ENCODE measurements at places on chromosomes 6 and 20.

DNA sequence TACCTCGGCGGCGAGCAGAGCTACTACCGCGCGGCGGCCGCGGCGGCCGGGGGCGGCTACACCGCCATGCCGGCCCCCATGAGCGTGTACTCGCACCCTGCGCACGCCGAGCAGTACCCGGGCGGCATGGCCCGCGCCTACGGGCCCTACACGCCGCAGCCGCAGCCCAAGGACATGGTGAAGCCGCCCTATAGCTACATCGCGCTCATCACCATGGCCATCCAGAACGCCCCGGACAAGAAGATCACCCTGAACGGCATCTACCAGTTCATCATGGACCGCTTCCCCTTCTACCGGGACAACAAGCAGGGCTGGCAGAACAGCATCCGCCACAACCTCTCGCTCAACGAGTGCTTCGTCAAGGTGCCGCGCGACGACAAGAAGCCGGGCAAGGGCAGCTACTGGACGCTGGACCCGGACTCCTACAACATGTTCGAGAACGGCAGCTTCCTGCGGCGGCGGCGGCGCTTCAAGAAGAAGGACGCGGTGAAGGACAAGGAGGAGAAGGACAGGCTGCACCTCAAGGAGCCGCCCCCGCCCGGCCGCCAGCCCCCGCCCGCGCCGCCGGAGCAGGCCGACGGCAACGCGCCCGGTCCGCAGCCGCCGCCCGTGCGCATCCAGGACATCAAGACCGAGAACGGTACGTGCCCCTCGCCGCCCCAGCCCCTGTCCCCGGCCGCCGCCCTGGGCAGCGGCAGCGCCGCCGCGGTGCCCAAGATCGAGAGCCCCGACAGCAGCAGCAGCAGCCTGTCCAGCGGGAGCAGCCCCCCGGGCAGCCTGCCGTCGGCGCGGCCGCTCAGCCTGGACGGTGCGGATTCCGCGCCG is 994 bp downstream of the FOXC1 start:
- no peak for DNase-seq

DNA sequence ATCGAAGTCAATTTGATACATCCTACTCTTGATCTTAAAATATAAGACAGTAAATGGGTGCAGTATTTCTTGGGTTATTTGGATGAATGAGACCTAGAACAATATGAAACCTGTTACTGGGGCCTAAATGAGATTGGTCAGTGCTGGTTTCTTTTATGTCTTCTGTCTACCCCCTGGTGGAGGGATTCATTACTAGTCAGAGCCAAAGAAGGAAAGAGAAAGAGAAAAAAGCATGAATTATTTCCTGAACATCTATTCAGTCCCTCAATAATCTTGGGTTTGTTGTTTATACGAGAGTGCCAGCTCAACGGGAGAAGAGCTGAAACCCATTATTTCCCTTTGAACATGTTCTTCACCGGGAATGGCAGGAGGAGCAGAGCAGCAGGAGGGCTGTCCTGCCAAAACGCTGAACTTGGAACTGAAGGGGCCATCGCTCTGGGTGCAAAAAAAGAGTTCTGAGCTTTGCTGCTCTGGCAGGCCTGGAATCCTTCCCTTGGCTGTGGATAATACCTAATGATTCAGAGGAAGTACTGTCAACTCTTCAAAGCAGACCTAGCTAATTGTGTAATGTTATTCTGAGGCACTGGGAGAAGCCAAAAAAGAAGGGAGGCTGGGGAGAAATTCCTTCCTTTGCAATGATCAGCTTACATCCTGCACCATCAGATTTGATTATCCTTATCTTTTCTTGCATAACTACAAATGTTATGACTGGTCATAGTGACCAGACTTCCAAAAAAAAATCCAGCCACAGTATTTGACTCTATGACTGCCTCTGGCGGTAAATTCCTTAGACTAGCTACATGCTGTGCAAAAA is 72.0 kb downstream of the BLOC1S5 start:
- DNase-seq: no peak

DNA sequence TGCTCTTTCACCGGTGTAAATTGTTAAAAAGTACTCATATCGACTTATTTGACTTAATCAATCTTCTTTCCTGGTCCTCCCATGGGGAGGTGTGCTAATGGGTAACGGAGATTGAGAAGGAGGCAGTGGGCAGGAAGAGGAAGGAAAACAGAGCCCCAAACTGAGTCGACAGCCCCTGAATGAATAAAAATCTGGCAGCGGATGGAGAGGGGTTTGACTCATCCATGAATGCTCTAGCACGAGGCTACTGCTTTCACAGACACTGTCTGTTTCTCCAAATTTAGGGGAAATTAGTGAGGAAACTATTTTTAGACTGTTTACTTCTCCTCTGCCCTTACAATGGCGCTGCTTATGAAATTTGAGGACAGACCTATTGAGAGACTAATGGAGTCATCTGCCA is 142.2 kb upstream of the ATXN1 start:
- no peak for DNase-seq

DNA sequence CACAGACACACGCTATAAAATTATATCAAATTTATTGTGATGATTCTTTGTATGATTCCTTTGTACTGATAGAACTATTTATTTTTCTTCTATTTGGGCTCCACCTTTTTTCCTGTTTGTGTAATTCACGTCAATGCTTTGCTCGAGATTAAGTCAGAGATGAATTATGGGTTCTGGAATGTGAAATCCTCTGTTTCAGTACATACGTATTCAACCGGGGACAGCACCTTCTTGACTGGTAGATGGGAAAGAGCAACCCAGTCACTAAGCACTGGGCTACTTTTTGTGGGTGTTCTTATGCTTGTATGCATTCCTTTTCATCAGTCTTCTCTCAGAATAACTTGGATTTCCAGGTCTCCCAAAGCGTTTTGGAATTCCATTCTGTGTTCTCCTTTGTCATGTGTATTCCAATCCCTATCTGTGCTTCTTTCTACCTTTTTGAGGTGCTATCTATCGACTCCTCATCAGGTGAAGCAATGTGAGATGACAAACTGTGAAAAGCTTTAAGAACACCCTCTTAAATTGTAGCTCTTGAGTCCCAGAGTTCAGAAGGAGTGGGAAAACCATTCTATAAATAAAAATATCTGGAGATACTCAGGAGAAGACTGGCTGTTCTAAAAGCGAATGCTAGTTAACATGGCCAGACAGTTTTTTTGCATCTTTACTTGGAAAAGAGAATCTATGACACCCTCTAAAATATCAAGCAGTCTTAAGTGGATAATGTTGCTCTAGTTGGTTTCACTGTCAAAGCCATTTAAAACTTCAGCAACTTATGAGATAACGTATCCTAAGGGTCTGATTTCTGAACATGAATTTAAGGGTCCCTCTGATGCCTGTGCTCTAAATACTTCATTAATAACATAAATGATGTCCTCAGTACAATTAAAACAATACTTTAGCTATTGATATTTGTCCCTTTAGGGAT is 197.7 kb upstream of the PREP start:
- DNase-seq: no peak

GRCh38 chr6:29628419-29629281 is 4.3 kb downstream of the GABBR1 start:
- peak; percentile 90 for DNase-seq

GRCh38 chr20:42158272-42158671 is 540.1 kb upstream of the CHD6 start:
- DNase-seq: no peak

GRCh38 chr6:126781582-126781981 is 336.9 kb upstream of the RSPO3 start:
- no peak for DNase-seq

- DNase-seq: no peak
These were observed 1060.3 kb downstream of the KIF16B start for GRCh38 chr20:15512916-15513315.

- DNase-seq: no peak
These were observed 41.2 kb upstream of the CHRNA4 start for GRCh38 chr20:63402181-63402859.

DNA sequence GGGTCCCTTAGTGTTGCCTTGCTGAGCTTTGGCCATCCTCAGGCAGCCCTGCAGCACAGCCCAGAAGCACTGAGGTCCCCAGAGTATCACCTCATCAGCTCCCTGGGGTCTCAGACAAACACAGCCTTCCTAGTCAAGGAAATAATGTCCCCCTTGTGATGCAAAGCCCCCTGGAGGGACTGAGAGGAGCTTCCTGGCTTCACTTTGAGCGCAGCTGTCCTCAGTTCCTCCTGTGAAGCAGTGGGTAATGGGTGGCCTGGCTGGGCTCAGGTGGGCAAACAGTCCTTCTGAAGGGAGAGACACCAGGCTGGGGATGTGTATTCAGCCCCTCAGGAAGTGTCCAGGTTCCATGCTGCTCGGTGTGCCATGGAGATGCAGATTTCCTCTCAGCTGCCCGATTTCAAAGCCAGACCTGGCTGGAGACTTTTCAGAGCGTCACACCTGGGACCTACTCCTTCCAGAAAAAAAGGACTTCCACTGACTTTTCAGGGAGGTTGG is 79.2 kb upstream of the FOXA2 start:
- no peak for DNase-seq

- no peak for DNase-seq
These were observed 122.0 kb upstream of the BMP5 start for GRCh38 chr6:55997223-55997874.

GRCh38 chr6:2990932-2991506 is 8.7 kb upstream of the NQO2 start:
- DNase-seq: no peak

GRCh38 chr20:2329286-2329685 is 33.5 kb downstream of the TGM3 start:
- DNase-seq: no peak

DNA sequence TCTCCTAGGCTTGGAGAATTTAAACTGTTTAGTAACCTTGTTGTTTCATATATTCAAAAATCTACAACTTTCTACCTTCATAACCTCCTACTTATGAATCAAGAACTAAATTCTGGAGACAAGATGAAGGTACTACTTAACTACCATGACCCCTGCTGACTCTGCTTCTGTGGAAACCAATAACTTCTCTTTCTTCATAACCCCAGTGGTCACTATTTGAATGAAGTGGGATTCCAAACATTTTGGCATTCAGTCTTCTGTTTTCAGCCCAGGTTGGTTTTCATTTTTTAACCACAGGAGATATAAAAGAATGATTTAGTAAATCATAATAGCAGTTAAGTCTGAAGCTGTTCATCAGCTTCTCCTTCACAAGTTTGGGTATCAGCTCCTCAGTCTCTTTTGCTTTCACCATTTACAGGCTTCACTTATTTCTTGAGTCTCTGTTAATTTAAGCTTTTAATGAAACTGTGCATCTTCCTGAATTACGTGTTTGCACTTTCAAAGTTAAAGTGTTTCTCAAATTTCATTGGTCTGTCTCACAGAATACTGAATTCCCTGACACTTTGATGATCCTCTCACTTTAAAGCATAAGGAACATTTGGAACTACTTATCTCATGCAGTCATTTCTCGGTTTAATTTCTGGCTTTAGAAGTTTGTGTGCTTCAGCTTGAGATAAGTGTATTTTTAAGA is 9.5 kb downstream of the SENP6 start:
- DNase-seq: no peak

- no peak for DNase-seq
These were observed 538.7 kb upstream of the POU3F2 start for GRCh38 chr6:98295515-98296175.

- DNase-seq: no peak
These were observed 37.9 kb downstream of the CDH26 start for GRCh38 chr20:59996108-59996507.

- DNase-seq: no peak
These were observed 67.9 kb upstream of the CDH4 start for GRCh38 chr20:61184194-61184593.

DNA sequence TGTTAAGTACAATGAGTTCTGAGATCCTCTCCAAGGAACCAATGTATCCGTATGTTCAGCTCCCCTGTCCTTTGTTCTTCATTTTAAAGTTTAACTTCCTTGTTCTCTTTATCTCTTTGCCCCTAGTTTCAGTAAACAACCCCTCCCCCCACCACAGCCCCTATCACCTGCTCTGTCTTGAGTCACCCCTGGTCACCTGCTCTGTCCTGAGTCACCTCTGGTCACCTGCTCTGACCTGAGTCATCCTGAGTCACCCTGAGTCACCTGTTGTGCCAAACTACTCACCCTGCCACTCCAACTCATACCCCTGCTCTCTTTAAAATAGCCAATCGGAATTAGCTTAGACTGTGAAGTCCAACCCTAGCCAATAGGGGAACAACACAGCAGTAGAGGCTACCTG is 288.7 kb upstream of the CDYL start:
- DNase-seq: no peak

GRCh38 chr6:82589509-82590206 is 226.0 kb downstream of the TPBG start:
- DNase-seq: peak; percentile 49

GRCh38 chr6:43444036-43444435 is 11.3 kb downstream of the DLK2 start:
- no peak for DNase-seq

DNA sequence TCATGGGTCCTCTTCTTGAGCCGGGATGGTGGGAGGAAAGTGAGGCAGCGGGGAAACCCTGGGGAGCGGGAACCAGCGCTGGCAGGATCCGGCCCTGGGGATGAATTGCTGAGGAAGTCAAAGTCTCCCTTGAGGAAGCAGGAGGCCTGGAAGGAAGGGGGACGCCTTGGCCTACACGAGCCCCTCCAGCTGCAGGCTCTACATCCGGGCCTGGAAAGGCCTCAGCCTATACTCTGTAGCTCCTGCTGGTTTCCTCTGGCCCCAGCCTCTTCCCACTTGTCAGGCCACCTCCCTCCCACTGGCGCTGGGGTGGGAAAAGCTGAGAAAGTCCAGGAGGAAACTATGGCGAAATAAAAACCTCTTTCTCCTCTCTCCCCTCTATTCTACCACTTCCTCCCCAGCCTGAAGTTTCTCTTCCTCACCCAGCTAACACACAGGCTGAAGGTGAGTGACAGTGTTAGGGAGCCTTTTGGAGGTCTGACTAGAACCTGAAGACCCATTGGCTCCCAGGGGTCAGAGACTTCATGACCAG is 14.9 kb downstream of the TREML2 start:
- no peak for DNase-seq

GRCh38 chr6:48670546-48670945 is 559.5 kb upstream of the PTCHD4 start:
- no peak for DNase-seq

- no peak for DNase-seq
These were observed 176.7 kb upstream of the RSPO3 start for GRCh38 chr6:126941751-126942150.

DNA sequence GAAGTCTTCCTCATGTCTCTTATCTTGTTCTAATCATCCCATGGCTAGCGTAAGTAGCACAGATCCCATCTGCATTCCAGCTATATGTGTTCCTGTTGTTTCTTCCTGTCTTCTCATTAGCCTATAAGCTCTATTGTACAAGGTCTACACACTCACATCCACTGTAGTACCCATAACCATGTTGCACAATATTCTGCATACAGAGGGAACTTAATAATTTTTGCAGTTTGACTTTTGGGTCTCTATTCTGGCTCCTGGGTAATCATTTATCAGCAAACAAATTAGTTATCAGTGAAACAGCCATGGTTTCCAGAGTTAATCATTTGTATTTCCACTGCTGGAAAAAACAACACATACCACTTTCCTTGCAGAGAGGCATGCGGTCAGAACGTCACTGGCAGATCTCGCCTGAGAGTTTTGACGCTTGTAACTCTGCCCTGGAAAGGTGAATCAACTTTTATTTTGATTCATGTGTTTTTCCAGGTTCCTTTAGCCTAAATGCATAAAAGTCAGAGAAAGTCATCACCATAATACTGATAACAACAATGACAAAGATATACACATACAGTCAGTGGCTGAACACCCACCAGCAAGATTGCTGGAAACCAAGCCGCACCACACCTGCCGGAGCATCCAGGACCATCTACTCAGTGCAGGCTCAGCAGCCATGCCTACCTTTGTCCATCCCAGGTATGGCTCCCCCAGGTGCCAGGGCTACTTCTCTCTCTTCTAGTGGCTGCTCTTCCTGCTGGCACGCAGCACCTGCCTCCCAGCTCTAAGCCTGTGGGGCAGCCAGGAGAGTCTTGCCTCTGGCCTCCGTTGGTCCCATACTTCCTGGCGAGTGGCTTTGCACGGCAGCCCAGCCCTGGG is 158.2 kb downstream of the QRSL1 start:
- no peak for DNase-seq
